ENCODE measurements at places on chromosomes 13 and 19.

DNA sequence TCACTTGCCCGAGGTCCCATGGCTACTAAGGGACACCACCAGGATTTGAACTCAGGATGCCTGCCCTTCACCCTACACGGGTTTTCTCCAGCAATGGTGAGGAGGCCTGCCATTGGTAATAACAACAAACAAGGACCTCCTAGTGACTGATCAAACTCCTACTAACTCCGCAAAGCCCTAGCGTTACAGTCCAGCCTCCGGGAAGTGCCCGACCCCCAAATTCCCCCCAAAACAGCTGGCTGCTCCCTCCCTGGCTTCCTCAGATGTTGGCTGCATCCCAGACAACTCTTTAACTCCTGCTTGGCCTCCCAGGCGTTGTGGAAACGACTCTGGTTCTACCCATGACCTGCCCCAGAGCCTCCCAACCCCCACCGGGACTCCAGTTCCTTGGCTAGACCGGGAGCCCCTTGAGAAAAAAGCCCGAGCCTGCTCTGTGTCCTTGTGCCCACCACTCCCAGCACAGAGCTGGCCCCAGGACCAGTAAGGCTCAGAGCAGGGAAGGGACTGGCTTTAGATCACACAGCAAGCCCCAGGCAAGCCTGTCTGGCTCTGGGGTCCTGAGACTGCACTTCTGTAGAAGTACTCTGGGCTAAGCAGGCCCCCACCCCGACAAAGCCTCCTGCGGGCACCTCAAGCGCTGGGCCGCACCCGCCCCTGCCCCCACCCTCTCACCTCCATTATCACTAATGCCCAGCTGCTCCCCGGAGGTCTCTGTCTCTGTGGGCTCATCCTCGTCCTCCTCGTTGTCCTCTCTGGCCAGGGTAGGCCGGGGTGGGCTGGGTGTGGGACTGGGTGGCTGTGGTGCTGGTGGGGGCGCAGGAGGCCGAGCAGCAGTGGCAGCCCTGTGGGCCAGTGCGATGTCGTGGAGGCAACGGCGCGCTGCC lies 4.7 kb downstream of the AKT1S1 start:
- DNase-seq = no peak

DNA sequence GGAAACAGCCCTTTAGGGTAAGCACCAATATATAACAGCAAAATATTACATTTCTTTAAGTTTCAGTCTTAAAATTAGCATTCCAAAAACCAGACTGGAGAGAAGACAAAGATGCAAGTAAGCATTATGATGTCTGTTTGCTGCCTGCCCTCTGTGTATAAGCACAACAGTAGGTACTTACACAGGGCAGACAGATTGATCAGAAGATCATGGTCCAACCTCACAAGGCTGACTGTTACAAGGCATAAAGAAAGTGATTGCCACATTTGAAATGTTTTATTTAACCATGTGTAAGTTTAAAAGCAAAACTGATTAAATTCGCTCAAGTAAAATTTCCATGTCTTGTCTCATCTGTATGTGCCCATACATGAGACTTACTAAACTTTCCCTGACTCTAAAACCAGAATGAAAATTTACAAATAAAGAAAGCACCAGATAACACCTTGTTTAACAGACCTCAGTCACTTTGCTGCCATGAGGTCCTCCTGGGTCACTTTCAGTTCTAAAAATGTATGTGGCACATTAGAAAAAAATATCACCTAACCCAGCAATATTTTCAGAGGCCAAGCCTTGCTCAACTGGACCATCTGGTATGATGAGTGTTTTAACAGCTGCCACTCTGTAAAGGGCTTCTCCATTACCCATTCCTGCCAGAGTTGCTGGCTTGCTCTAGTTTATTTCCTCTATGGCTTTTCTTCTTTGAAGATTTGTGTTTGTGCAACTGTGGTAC lies 297.0 kb downstream of the RBM26 start:
- DNase-seq = no peak

DNA sequence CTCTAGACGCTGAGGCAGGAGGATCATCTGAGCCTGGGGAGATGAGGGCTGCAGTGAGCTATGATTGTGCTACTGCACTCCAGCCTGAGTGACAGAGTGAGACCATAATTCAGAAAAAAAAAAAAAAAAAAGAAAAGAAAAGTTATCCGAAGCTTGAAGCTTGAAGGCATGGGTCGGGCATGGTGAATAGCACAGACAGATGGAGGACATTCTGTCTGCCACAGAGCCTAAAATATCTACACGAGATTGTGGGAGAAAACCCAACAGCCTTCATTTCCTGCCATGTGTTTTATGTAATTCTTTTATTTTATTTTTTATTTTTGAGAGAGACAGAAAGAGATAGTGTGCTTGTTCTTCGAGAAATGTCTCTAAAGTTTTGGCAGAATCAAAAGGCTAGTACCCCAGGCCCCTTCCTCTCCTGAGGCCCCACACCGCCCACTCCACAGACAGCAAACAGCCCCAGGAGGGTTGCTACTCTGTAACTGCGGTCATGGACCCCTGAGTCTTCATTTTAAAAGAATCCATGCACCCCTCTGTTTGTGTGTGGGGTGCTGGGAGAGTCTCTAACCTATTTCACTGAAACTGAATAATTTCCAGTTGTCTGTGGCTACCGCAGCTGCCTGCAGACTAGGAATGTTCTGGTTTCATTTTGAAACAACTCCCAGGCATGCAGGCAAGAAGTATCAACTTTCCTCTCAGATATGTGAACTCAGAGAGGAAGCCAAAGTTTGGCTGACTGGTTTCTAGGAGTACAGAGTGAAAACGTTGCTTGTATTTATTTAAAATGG lies 38.4 kb upstream of the RCBTB2 start:
- no peak for DNase-seq

GRCh38 chr19:46975925-46976782 lies 43.5 kb upstream of the NPAS1 start:
- DNase-seq = no peak

- no peak for DNase-seq
These were observed 15.2 kb upstream of the SUPT20H start for GRCh38 chr13:37074703-37075102.

- DNase-seq = no peak
These were observed 3.5 kb downstream of the ELANE start for GRCh38 chr19:855566-856120.

DNA sequence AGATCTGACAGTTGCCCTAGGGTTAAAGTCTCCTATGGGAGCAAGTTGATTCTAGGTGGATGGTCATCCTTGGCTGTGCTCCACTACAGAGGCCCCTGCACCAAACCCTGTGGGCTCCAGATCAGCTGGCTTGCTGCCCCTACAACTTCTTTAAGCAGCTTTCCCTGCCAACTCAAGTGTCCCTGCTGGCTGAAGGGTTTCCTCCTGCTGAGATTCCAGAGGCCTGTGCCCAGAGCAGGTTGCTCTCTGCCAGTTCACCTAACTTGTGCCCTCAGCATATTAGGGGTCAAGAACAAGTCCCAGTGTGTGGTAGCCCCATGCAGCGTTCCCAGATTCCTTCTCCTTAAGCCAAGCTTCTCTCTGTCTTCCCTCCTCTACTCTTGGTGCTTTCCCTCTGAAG lies 85.6 kb downstream of the ZMYM2 start:
- DNase-seq = no peak

GRCh38 chr19:46608178-46608577 lies 7.0 kb downstream of the CALM3 start:
- DNase-seq = no peak

GRCh38 chr13:28129911-28130693 lies 8.2 kb upstream of the PAN3 start:
- DNase-seq = no peak

GRCh38 chr19:38587562-38587961 lies 30.2 kb downstream of the MAP4K1 start:
- DNase-seq = no peak

GRCh38 chr13:25375727-25376358 lies 4.1 kb downstream of the ATP8A2 start:
- DNase-seq = peak; percentile 22

DNA sequence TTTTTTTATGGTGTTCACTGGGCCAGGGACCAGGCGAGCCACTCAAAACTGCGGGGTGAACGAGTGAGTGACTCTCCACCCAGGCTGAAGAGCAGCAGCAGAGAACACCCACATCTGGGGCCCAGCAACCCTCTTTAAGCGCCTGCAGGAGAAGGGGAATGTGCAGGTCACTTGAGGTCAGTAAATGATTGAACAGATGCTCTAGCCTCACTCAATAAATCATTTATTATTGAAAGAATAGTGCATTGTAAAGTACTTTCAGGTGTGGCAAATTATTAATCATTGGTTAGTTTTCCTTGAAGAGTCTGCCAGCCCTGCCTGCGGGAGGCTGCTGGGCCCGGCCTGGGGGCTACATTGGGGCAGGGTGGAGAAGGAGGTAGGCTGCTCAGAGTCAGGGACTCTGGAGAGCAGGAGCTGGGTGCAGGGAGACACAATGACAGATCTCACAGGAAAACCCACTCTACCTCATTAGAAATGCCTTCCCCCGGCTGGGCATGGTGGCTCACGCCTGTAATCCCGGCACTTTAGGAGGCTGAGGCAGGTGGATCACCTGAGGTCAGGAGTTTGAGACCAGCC lies 42.5 kb downstream of the ABCC4 start:
- DNase-seq = no peak

DNA sequence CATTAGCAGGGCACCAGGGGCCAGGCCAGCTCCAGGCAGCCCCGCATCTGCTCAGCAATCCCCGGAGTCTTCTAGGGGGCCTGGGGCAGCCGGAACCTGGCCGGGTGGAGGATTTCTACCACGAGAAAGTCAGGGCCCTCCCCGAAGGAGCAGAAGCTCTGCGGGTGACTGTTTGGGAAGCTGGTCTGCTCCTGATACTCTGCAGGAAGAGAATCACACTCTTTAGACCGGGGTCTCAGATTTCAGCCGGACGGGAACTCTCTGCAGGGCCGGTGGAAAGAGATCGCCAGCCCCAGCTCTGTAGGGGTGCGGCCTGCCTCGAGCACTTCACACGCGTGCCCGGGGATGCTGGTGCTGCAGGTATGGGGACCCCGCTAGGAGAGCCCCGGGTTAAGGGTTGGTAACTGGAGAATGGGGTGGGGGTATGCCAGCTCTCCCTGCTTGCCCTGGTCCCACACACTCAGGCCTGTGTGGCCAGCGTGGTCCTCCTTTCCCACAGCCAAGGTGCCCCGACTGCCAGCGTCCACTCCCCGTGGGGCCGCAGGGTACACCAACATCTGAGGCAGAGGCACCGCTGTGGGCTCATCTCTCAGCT lies 20.1 kb downstream of the RASA3 start:
- DNase-seq = no peak

GRCh38 chr19:1082928-1083816 lies 12.0 kb downstream of the POLR2E start:
- no peak for DNase-seq
